ENCODE measurements at places on chromosomes 13 and 19. TPM values are rescaled to one million over a fixed set of nuclear protein-coding genes. Genes with fewer than 3 reads are reported as not detected.
A peak's percentile ranks its signal among the peaks of the same experiment; 100 is the strongest.

- peaks cover 10% of the 10 kb centered on the region for H3K27me3 ChIP-seq
- H3K27ac ChIP-seq: no peak overlapping the region
- H3K4me1 ChIP-seq: peaks cover 5% of the 10 kb centered on the region
Measured at GRCh38 chr13:44021422-44021821, 141.7 kb downstream of the LACC1 start.

DNA sequence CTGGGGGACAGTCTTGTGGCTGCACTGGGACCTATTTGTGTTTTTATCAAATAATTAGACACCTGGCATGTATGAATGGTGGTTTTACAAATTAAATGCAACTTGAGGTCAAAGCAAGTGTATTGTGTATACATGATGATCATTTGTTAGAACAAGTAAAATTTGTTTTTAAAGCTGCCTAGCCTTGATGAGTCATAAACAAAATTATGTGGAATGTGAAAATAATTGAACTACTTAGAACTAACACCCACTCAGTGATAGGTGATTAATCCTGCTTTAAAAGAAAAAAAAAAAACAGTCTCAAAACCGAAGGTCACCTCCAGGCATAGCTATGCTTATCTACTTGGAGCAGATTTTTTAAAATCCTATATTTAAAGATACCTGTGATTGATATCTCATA lies 770.3 kb upstream of the SLITRK5 start:
- no peaks in the 10 kb centered on the region for H3K27me3 ChIP-seq
- H3K4me1 ChIP-seq: no peaks in the 10 kb centered on the region
- DNase-seq: no peak

DNA sequence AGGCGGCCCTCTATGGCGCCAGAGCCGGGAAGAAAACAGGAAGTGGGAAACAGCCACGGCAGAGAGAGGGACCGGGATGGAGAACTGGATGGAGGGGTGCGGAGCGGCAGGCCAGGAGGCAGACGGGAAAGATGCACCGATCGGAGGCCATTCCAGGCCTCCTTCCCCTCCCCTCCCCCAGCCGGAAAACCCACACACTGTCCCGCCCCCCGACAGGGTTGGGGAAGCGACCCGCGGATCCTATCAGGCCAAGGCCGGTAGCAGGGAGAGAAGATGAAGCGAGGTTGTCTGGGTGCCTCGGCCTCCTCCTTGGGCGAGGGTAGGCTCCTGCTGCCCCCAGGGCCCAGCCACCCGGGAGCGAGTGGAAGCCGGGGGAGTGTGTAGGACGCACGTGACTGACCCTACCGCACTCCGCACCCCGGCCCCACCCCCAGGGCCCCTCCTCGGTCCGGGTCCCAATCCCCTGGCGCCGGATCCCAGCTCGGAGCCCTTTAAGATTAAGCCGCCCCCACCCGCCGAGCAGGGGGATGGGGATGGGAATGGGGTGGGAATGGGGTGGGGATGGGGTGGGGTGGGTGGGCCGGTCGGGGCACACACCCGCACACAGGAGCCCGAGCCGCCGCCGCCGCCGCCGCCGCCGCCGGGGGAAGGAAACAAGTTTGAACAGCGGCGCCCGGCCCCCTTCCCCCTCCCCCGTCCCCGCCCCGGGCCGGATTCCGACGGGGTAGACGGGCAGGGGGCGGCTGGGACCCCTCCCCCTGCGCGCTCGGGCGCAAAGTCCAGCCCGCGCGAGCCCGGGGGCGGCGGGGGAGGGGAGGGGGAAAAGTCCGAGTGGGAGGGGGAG lies 1.5 kb downstream of the ERF start:
- H3K4me1 ChIP-seq: peaks cover 29% of the 10 kb centered on the region
- DNase-seq: peak; percentile 79
- H3K27ac ChIP-seq: peak overlapping the region; percentile 88
- peak overlapping the region; percentile 82 for H3K4me3 ChIP-seq
- H3K36me3 ChIP-seq: peaks cover 5% of the 10 kb centered on the region
- peaks cover 8% of the 10 kb centered on the region for H3K27me3 ChIP-seq

CD22 gene
- 0.41 TPM for total RNA-seq

Measured in activated CD8-positive, alpha-beta memory T cell treated with anti-CD3 and anti-CD28 coated beads, Interleukin-2, amount 10 ng/mL, durations not matched to agents 7 days and 5 days (primary cell).